ENCODE measurements at places on chromosomes 6 and 20. TPM values are rescaled to one million over a fixed set of nuclear protein-coding genes. Genes with fewer than 3 reads are reported as not detected.

- no peak for DNase-seq
These were observed 22.2 kb upstream of the ZBTB2 start for GRCh38 chr6:151413372-151414145.

- no peak for DNase-seq
These were observed 215.2 kb downstream of the SLC35F1 start for GRCh38 chr6:118122161-118122725.

GRCh38 chr6:152948150-152948768 lies 34.6 kb downstream of the FBXO5 start:
- no peak for DNase-seq

- DNase-seq, result no peak
These were observed 55.6 kb downstream of the SASH1 start for GRCh38 chr6:148398244-148398643.

- no peak for DNase-seq
These were observed 24.5 kb upstream of the PTCHD4 start for GRCh38 chr6:48135323-48136084.

GRCh38 chr6:124522335-124522734 lies 439.9 kb upstream of the RNF217 start:
- no peak for DNase-seq

DNA sequence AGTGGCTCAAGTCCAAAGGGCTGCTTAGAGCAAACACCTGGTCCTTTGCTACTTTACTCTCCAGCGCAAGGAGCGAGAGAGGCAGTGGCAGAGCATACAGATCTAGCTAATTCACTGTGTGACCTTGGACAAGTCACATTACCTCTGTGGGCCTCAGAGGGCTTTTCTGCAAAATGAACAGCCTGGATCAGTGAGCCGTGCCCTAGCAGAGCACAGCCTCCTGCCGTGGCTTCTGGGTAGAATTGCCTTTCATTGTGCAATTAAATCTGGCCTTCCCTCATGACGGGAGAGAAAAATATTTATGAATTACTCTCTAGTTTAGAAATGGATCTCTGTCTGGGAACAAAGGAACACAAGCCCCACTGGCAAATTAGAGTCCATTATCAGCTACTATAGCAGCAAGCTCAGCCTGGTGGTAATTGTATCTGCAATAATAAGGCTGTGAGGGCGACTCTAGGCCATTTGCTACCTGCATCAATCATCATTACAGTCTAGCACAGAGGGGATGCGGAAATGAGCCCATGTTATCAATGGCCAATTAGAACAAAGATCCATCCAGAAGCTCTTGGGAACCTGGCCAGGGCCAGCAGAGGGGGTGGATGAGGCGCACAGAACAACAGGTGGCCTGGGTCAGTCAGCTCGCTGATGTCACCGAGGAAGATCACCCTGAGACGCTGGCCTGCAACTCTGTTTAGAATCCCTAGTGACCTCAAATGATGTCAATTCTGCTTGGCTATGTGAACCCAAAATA lies 114.2 kb upstream of the LY86 start:
- no peak for DNase-seq

DNA sequence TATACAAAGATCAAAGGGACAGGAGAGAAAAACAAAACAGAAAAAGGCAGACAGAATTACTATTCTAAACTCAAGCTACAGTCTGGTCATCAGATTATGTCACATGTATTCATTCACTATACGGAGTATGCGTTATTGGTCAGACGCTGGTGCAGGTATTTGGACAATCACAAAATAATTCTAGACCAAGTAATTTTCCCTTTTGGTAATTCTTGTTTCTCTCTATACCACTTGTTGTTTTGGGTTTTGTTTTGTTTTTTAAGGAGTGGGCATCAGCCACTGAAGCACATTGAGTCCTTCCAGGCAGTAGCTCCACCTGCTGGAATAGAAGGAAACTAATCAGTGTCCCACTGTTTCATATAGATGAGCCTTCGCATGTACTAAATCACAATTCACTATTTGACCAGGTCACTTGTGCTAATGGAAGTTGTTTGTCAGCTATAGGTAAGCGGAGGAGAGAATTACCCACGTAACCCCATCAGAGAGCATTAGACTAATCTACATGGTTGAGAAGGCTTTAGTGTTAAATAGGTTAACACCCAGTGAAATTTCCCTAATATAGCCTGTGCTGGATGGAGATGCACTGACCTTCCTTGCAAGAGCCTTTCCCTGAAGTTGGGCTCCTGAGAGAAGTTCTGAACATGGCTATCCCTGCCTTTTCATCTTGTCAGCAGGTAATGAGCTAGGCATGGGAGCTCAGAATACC lies 77.9 kb downstream of the TNFAIP3 start:
- no peak for DNase-seq

DNA sequence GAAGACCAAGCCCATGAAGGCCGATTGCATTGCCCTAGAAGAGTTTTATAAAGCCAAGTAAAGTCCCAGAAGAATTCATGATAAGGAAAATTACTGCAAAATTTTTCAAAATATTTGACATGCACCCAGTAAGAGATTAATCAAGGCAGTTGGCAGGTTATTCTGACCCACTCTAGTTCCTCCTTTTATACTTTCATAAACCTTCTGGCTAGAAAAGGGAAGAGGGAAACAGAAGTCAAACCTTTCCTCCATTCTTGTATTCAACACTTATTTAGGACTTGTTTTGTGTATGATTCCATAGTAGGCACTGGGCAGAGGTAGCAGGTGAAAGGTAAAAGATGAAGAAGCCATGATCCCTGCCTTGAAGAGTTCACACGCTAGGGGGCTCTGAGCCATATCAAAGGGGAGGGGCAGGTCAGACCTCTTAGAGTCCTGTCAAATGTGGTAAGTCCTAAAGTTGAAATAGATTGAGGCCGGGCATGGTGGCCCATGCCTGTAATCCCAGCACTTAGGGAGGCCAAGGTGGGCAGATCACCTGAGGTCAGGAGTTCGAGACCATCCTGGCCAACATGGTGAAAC lies 85.4 kb downstream of the NDUFAF5 start:
- DNase-seq, result no peak

GRCh38 chr20:46164254-46164653 lies 46.1 kb downstream of the CD40 start:
- no peak for DNase-seq

- DNase-seq, result no peak
These were observed 35.6 kb upstream of the PRELID3B start for GRCh38 chr20:59078231-59078630.

GRCh38 chr6:90459225-90459758 lies 127.6 kb downstream of the MAP3K7 start:
- DNase-seq, result no peak

Gene HLA-DRA
- total RNA-seq, result 297 TPM

Gene PRSS16
- 13.0 TPM for total RNA-seq

Gene GNAS-AS1
- total RNA-seq, result 2.4 TPM

Gene RAD21L1
- total RNA-seq, result not detected

Gene PDSS2
- total RNA-seq, result 17.4 TPM

Gene RBBP8NL
- 11.4 TPM for total RNA-seq

Gene MYBL2
- total RNA-seq, result 0.60 TPM

Gene FHL5
- 14.9 TPM for total RNA-seq
